DMS153 (cell line): ENCODE measurements at places on chromosomes 16 and 17.

GRCh38 chr16:4283441-4283840, 10.6 kb upstream of the TFAP4 start:
- no peak for DNase-seq

DNA sequence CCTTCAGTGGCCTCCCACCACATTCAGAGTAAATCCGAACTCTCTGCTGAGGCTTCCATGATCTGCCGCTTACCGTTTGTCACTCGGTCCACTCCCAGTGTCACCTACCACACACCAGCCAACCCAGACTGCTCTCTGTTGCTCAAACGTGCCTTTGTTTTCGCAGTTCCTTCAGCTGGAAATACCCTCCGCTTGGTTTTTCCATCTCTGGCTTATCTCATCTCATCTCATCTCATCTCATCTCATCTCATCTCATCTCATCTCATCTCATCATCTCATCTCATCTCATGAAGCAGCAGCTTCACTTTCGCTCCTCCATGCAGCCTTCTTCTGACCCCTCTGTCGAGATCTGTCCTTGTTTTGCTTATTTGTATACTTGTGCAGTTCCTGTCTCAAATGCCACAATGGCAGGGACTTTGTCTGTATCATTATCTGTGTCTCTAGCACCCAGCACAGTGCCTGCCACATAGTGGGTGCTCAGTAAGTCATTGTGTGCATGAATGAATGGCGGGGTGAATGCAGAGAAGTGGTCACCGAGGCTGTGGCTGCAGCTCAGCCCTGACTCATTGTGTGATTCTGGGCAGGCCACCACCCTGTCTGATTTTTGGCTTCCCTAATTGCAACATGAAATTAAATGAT, 3.8 kb upstream of the SNX20 start:
- DNase-seq = no peak

- no peak for DNase-seq
Measured at GRCh38 chr16:30570636-30571444, 674 bp downstream of the ZNF688 start.

- DNase-seq = no peak
Measured at GRCh38 chr16:4498546-4499195, 22.5 kb downstream of the HMOX2 start.

- no peak for DNase-seq
Measured at GRCh38 chr16:51114382-51114781, 36.7 kb downstream of the SALL1 start.

DNA sequence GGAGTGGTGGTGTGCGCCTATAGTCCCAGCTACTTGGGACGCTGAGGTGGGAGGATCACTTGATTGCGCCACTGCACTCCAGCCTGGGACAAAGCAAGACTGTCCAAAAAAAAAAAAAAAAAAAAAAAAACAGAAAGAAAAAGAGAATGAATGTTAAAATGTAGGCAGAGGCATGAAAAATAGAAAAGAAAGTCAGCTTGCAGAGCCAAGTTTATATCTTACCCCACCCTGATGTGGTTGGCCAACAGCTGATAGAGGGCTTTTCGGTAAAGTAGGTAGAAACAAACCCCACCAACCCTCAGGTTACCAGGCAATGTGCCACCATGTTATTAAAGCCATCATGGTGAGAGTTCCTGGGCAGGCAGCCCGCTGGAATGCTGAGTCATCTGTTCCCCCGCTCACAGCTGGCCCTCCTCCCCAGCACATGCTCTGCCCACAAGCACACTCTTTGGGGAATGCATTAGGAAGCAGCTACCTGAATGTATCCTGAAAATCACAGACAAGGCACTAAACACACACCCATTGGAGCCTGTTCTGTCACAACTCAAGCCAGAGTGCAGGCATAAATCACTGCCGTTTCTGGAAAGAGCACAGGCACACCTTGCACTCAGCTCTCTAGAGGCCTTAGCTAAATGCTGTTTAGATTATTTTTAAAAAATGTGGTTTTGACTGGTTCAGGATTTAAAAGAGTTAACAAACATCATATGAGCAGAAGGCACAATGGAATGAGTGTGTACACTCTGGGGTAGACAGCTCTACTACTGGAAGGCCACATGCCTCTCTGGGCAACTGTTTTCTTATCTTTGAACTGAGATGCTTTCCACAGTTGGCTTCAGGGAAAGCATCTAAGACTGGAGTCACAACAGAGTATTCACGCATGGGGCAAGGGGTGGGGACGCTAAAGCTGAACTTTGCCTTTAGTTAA, 128.5 kb downstream of the PARN start:
- DNase-seq = peak; percentile 84

GRCh38 chr16:5580296-5580695, 482.7 kb upstream of the EEF2KMT start:
- peak; percentile 69 for DNase-seq

DNA sequence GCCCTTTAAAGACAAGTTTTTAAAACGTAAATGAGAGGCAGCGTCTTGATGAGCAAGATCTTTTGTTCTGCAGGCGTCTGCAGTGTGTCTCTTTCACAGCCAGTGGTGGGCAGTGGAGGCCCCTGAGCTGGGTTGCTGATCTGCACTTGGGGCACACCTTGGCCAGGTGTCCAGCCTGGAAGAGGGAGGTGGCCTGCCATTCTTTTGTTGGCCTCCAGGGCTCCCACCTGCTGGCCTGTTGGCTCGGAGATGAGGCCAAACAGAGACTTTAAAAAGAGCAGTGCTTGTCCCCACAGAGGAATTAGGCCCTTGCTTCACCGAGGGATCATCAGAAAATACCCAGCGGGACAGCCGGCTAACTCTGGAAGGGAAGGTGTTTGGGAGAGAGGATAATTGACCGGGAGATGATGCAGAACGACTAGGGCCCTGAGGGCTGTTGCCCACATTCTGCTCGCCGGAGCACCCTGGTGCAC, 145.9 kb upstream of the PLCG2 start:
- no peak for DNase-seq

DNA sequence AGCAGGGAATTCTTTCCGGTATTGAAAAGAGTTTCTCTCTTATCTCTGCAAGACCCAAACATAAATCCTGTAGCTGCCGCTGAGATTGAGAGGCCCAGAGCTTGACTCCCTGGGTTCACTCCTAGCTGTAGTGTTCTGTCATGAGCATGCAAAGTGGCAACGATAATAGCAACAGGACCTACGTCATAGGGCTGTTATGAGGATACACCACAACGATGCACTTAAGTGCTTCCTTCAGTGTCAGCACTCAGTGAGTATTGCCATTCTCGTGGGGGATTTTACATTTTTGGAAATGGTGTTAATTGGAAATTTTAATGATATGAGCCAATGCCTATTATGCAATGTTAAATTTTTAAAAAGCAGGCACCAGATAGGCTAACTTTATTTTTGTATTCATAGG, 199.8 kb downstream of the CYLD start:
- no peak for DNase-seq

DNA sequence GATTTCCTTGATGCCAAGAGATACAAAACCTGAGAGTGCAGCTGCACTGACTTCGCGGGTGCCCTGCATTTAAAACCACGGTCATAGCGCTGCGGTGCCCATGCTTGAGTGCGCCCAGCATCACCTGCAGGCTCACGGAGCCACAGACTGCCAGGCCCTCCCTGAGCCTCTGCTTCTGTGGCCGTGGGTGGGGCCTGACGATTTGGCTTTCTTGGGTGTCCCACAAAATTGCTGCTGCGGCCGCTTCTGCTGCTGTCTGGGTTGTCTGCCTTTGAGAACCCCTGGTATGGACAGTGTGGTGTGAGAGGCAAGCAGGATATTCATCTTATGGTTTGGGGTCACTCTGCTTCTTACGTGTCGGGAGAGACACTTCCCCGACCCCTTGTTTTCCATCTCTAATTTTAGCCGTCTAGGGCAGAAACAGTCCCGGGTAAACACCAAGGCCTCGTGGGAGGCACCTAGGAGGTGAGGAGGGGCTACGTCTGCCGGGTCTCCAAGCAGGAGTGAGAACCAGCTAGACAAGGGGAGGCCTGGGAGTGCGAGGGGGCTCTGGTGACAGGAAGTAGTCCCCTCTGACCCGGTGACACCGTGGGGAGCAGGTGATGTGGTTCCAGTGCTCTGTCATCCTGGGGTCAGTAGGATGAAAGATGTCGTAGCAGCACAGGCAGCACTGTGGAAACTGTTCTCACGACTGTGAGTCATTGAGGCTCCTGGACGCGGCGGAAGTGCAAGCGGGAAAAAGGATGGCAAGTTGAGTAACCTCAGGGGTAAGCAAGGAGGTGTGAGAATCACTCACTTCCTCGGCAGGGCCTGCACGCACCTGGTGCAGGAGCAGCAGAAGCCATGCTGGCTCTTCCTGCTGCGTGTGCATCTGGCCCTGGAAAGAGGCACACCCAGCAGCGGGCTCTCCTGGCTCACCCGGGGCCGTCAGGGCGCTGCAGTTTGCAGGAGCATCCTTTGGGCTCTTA, 176.3 kb downstream of the RPTOR start:
- peak; percentile 52 for DNase-seq
